ENCODE measurements at places on chromosomes 6 and 20. TPM values are rescaled to one million over a fixed set of nuclear protein-coding genes. Genes with fewer than 3 reads are reported as not detected.

TPBG gene
- total RNA-seq, result 93.1 TPM

APOM gene
- 1.2 TPM for total RNA-seq

TPMT gene
- 27.4 TPM for total RNA-seq

BPI gene
- not detected for total RNA-seq

CCN2 gene
- total RNA-seq, result 18.2 TPM

RSPO3 gene
- 2.6 TPM for total RNA-seq

POLR1C gene
- 27.7 TPM for total RNA-seq

BTN1A1 gene
- not detected for total RNA-seq

SLC17A3 gene
- total RNA-seq, result not detected

ISM1 gene
- total RNA-seq, result 0.33 TPM

TNF gene
- not detected for total RNA-seq

KHDC1L gene
- not detected for total RNA-seq

Measured in uterine smooth muscle cell (primary cell).